Lung microvascular endothelial cell (primary cell): ENCODE measurements at places on chromosomes 2 and 18. TPM values are rescaled to one million over a fixed set of nuclear protein-coding genes. Genes with fewer than 3 reads are reported as not detected.

Gene MROH2A
- not detected in 2 replicates for total RNA-seq

Gene ABCG8
- not detected in 2 replicates for total RNA-seq

DNA sequence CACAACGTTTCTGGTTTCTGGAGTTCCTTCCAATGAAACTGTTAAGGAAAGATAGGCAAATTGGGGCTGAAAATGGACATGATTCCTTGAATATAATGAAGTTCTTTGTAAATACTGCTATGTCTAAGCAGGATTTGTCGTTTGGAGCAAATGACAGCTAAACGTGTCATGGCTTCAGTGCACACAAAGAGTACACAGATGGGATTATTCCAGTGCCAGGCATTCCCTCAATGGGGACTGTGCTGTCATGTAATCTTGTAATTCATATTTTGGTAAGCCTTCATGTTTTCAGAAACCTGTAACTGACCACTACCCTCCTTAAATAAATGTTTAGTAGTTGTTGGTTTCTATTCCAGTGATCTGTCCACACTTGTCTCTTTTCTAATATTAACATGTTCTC, 404.7 kb upstream of the CDH7 start:
- no peak for DNase-seq

DNA sequence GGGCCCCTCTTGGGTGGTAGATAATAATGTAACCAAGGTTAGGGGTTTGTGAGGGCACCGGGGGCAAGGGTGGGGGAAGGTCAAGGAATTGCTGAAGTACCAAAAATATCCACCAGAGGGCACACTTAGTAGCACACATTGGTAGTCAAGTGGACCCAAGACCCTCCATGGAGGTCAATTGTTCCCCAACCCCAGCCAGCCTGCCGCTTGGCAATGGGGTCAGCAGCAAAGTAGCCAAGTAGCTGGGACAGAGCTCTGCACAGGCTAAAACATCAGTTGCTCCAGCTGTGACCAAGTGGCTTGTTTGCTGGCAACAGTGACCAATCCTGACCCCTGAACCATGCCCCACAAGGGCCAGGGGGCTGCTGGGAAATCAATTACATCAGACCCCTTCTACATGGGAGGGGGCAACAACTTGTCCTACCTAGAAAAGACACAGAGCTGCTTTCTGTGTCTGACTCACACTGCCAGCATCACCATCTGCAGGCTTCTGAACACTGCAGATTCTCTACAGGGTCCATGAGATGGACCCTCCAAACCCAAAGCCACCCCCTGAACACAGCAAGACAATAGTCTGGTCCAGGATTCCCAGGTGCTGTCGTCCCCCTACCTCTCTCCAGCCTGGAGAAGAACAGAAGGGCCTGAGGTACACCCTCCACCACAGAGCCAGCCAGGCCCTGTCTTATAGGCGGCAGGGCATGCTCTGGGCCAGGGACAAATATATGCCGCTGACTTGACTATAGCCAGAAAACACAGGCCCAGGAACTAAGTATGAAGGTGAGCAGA, 76.0 kb downstream of the EMX1 start:
- peak; percentile 57 for DNase-seq

DNA sequence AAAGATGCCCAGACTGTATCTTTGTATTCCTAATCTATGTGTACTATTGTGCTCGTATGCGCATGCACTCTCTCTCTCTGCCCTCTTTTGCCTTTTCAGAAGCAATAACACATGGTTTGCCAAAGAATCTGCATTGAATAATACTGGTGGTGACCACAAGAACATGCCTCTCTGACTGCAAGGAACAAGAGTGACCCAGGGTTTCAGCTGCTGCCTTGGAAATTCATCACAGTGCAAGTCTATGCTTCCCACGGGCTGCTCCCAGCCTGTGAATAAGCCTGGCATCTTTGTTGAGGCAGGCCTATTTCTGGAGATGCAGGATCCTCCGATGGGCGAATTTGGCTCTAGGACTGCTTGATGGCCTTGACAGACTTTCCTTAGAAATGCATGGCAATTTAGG, 689.4 kb upstream of the FANCL start:
- DNase-seq, result no peak

GRCh38 chr18:10215446-10215845, 239.0 kb upstream of the APCDD1 start:
- no peak for DNase-seq

DNA sequence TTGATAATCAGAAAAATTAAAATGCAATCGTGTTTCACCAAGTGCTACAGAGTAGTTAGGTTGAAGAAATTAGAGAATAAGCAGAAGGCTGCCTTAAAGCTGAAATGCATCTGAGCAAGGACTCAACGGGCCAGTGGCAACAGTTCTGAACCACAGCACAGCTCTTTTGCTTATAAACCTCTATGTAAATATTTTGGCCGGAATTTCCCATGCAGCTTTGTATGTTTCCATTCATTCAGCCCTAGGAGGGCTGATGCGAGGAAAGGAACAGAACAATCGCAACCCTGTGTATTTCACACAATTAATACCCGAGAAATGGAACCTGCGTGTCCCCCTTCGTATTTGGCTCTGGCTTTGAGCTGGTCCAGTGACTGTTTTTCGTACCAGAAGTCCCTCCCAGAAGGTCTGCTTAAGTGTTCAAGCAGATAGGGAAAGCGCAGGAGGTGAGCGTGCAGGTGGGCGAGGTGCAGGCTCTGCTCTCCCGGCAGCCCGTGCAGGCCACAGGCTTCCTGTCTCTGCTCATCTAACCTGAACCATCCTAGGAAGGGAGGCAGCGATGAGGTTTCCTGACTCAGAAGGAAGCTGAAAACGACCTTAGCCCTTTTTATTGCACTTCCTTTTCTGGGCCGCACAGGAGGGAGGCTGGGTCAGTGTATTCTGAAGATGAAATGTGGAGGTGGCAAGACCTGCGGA, 67.3 kb downstream of the ASB1 start:
- no peak for DNase-seq
